ENCODE measurements at places on chromosomes 1 and 21. TPM values are rescaled to one million over a fixed set of nuclear protein-coding genes. Genes with fewer than 3 reads are reported as not detected.

The AGPAT3 gene
- total RNA-seq: 64.4 TPM

The TBX15 gene
- total RNA-seq: not detected

The LINGO4 gene
- 0.10 TPM for total RNA-seq

The SPRR2D gene
- not detected for total RNA-seq

The TFF3 gene
- total RNA-seq: not detected
